Activated CD4-positive, CD25-positive, alpha-beta regulatory T cell treated with anti-CD3 and anti-CD28 coated beads, Interleukin-2, amount 50 U/mL, for 24 hours (primary cell): ENCODE measurements at places on chromosomes 11 and 22.

DNA sequence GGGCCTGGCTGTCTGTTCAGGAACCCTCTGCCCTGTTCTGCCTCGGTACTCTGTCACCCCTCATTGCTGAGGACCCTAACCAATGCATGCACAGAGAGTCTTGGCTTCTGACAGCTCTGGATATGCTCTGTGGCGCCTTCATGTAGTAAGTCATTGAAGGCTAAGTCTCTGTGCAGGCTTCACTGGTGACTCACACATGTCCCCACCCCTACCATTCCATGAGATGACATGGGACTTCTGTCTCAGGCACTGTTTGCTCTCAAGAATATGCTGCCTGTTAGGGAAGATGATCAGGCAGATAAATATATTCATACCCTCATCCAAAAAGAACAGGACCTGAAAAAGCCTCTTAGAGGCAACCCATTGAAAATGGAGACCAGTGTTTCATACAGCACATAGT is 43.6 kb upstream of the HORMAD2 start:
- ATAC-seq: no peak

GRCh38 chr11:58028687-58029411 is 1.9 kb upstream of the OR6Q1 start:
- ATAC-seq: no peak

DNA sequence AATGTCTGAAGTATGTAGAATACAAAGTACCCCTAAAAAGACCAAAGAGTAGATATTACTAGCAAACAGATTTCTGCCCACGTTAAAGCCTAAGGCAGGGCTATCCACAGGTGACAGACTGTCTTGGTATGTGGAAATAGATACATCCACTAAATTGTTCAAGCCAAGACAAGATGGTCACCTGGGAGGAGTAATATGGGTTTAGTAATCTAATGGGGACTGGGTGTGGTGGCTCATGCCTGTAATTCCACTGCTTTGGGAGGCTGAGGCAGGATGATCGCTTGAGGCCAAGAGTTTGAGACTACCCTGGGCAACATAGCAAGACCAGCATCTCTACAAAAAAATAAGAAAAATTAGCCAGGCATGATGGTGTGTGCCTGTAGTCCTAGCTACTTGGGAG is 7.5 kb downstream of the SGSM3 start:
- ATAC-seq: no peak

DNA sequence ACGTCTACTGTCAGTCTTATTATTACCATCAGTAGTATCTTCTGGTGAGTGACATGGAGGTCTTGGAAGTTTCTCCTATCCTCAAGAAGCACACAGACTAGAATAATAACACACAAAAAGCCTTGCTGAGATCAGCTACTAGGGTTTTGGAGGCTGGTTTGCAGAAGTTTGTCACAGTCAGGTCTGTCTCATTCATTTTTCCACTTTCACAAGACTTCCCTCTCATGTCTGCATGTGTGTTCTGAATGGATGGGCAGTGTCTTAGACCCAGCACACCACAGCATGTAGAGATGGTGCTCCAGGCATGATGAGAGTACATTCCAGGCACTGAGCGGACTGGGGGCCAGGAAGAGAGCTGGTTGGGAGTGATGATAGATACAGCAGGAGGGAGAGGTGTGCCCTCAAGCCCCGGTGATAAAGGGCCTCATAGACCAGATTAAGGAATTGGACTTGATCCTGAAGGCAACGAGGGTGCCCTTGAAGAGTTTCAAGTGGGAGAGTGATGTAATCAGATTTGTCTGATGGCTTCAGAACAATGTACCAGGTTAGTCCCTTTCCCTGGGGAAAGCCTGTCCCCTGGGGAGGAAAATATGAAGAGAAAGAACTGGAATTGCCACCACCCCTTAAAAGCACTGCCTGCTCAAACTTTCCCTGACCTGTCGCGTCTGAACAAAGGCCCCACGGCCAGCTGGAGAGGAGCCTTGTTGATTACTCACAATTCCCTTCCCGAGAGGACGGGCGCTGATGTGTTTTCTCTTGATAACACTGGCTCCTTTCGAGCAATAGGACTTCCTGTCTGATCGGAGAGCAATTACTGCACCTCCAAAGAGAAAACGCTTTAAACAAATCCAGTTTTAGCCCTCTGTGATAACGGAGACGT is 45.1 kb upstream of the LMO2 start:
- ATAC-seq: no peak

- ATAC-seq: no peak
Observed at GRCh38 chr11:77035580-77035979, 1.4 kb downstream of the B3GNT6 start.

GRCh38 chr11:98967005-98967404 is 53.7 kb upstream of the CNTN5 start:
- no peak for ATAC-seq

DNA sequence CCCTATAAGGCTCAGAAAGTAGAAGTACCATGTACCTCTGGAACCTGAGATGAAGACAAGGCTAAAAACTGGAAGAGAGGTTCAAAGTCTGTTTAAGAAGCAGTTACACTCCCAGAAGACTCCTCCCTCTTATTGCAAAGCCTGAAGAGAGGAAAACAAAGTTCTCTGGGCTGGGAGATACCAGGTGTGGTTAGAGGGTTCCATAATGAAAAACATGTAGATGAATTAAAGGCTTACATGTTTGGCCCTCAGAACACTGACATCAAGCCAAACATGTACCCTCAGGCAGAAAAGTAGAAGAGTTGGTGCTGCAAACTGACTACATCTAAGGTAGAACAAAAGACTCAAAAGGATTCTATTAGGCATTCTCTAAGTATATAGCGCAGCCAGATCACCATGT is 205.3 kb downstream of the TTC28 start:
- no peak for ATAC-seq

DNA sequence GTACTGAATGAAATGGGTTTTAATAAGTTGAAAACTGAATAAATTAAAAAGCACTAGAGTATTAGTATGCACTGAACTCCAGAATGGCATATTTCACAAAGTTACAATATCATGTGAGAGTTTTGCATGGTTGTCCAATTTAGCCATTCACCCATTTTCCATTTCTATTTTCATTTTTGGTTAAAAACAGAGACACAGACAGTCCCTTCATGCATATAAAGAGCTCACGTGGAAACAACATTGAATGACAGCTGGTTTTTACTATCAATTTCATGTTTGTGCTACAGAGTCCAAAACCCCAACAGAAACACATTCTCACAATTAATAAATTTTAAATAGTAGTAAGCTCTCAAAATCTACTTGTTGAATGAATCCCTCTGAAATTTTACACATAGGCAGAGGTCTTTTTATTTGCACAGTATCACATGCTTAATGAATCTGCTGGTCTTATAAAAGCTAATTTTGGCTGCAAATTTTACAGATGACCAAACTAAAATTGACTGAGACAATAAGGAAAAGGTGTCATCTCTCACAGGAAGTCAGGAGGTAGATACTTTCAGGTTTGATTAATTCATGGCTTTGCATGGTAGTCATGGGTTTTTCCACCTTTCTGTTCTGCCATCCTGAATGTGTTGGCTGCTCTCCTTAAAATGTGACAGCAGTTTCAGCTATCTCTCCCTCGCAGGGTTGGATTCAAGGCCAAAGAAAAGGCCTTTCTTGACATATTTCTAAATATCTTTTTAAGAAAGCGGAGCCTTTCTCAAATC is 20.6 kb upstream of the DDI1 start:
- ATAC-seq: no peak

DNA sequence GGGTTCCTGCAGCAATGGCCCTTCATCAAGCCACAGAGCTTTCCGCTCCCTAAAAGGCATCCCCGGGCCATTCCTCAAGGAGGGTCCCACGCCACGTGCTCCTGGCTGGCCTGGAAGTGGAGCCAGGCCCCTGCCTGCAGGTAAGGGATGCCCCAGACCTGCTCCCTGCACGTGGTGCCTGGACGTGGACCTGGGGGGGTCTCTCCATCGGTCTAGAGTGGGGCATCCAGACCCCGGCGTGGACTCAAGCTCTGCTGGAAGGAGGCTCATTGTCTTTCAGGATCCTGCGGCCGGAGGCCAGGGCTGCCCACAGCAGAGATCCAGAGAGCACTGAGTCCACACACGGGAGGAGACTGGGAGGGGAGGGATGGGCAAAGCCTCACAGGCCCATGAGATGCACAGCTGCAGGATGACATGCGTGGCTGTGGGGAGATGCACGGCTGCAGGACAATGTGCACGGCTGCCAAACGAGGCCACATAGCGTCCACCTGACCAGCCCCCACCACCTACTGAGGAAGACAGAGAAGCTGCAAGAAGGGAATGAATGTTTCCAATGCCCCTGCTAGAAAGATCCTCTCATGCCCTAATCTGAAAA is 236.7 kb downstream of the BRD1 start:
- no peak for ATAC-seq

GRCh38 chr11:67355794-67356386 is 2.5 kb upstream of the POLD4 start:
- ATAC-seq: no peak

DNA sequence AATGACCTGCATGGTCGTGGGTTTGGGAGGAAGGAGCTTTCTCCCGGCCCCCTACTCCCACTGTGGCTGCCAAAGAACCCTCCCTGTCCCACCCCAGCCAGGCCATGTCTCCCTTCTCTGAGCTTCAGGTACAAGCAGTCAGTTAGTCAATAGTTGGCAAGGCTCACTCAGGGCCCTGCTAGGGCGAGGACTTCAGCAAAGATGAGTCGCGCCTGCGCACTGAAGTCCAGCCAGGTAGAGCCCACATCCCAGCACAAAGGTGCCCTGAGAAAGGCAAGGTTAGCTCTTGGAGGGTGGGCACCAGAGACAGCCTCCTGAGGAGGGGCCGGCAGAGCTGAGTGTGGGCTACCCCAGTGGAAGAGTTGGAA is 11.1 kb downstream of the C11orf86 start:
- no peak for ATAC-seq

DNA sequence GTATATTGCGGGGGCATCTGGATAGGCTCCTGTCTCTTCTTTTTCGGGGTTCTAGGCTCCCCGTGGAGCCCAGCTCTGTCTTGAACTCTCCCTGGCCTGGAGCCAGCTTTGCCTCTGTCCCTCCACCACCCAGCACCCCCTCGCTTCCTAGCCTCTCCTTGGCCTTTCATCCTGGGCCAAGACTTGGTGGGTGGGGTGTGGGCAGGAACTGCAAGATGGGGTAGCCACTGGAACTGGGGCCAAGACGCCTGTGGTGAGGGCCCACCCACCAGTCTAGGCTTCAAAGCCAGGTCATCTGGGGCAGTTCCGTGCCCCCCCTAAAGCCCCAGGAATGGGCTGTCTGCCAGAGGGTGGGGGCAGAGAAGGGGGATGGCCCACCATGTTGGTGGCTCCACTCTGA is 1.7 kb upstream of the CRYBB1 start:
- ATAC-seq: no peak

- no peak for ATAC-seq
Observed at GRCh38 chr22:21074102-21074715, 28.5 kb downstream of the LRRC74B start.

GRCh38 chr11:16863389-16863788 is 124.9 kb downstream of the C11orf58 start:
- no peak for ATAC-seq

GRCh38 chr22:46744581-46744980 is 6.5 kb upstream of the CERK start:
- no peak for ATAC-seq

DNA sequence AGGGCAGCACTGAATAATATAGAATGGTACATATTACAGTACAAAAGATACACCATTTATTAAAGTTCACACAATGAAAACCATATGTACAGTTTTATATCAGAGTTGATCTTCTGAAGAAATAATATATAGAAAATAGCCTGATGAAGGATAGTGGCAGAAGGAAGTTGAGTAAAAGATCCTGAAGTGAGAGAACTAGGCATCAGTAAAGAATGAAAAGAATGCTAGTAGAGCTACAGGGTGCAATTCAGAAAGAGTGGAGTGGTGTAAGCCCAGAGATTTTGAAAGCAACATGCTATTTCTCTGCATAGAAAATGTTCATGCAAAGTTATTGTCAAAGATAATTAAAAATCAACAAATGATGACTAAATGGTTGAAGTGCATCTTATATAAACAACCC is 1552.7 kb upstream of the TENM4 start:
- ATAC-seq: no peak

- ATAC-seq: no peak
Observed at GRCh38 chr11:70544067-70544773, 145.9 kb downstream of the CTTN start.

- ATAC-seq: no peak
Observed at GRCh38 chr11:14364322-14364721, 5.3 kb upstream of the RRAS2 start.

GRCh38 chr22:26662160-26662559 is 4.8 kb downstream of the MIAT start:
- no peak for ATAC-seq

- ATAC-seq: no peak
Observed at GRCh38 chr11:116792144-116792868, 627 bp upstream of the APOA5 start.

DNA sequence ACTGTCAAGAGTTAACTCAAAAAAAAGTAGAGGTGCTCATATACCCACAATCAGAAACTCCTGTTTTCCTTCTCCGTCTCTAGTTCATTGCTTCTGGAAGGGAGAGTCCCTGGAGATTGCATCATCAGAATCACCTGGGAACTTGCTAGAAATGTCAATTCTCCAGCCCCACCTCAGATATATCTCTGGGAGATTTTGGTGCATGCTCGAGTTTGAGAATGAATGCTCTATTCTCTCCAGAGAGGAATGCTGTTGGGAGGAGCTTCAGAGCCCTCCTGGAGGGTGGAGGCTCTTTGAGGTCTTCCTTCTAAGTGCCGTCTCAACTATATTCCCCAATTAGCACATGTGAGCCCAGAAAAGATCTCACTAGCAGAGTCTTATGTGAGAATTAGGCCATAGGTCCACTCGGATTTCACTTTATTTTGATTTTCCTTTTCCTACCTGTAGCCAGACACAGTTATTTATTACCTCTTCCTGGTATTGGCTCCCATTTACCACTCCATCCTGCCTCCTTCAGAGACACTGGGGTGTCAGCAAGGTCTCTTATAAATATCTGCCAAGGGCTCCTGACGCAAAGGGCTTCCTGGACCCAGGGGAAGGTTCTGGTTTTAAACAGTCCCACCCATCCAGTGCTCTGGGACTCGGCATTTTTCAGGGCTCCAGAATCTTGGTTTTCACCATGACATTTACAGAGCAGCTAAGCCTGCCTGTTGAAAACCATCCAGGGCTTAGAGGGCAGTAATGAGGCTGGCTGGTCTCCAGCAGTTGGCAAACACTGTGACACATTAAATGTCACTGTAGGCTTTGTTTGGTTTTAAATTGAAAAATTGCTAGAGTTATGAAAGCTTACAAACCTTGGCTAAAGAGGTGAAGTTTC is 136.2 kb downstream of the CD44 start:
- no peak for ATAC-seq
